ENCODE measurements at places on chromosomes 3 and 15.

GRCh38 chr3:184899953-184900595, 88.1 kb downstream of the VPS8 start:
- DNase-seq: no peak

DNA sequence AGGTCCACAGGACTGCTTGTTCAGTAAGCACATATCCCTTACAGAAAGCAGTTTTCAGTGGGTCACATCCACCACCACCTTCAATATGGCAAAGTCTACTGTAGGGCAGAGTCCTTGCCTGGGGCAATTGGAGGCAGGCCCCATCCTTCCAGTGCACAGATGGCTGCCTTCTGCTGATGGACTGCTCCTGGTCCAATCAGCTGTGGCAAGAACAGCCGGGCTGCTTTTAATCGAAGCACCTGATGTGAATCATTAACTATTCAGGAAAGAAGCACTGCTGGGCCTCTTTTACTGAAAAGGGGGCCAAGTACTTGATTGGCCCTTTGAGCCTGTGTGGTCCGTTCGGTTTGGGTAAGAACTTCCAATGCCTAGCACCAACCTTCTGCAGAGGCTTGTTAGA, 24.4 kb downstream of the LARS2 start:
- peak; percentile 25 for DNase-seq

- DNase-seq: no peak
Measured at GRCh38 chr3:108736821-108737220, 20.4 kb downstream of the RETNLB start.

DNA sequence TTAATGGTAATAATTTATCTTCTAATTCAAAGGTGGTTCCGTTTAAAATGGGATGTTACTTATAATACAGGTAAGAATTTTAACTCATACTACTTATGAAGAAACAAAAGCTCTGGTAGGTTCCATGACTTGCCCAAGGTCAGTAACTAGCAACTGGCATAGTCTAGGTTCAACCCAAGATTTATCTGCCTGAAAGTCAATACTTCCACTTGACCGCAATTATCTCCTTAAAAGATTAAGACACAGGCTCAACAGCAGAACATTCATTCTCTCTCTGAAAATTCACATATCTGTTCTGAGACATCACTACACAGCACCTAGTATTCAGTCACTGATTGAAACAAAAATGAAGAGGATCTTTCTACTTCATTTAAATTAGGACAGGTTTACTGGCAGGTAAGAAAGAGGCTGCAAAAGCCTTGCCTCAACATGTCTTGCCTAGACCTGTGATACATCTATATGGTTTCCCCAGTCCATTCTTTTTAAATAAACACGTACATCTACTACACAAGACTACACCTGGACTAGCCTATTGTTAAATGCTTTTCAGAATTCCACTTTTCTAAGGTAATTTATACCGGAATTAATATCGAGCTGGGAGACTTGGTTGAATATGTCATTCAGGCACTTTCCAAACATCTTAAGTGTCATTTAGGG, 1.2 kb downstream of the CSNK1G1 start:
- no peak for DNase-seq

- no peak for DNase-seq
Measured at GRCh38 chr3:16687221-16687620, 82.0 kb upstream of the DAZL start.

GRCh38 chr15:61888074-61888780, 172.0 kb downstream of the VPS13C start:
- DNase-seq: no peak

GRCh38 chr3:189312866-189313265, 141.1 kb downstream of the TPRG1 start:
- no peak for DNase-seq

- no peak for DNase-seq
Measured at GRCh38 chr3:172685331-172686214, 25.3 kb downstream of the NCEH1 start.

GRCh38 chr3:196868297-196868661, 559 bp downstream of the SENP5 start:
- no peak for DNase-seq

DNA sequence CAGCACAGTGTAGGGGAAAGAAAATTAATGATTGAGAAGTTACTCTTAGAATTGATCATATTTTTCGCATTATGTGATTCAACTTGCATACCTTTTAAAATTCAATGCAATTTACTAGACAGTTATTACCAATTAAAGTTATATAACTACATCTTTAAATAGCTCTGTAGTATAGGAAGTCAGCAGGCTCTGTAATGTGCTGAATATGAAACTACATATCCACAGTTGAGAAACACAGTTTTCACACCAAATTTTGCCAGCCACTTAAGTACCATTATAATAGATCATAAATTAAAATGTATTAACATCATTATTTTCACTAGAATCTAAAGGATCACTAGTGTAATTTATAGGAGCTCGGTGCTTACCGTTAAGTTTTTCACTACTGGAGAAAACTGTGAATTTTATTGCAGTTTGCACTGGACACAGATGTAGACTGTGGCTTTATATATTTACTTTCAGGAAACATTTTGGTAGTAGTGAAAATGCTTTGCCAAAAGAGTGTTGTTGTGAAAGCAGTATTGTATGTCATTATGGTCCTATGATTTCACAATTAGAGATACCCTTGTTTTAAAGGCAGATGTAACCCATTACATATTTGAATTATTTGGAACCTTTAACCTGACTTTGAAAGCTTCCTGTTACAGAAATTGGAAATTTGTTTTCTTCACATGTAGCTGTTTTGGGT, 113.6 kb downstream of the PLCL2 start:
- no peak for DNase-seq

- DNase-seq: no peak
Measured at GRCh38 chr3:115354010-115354409, 206.9 kb upstream of the ZBTB20 start.

- no peak for DNase-seq
Measured at GRCh38 chr3:169556349-169556870, 107.1 kb downstream of the MECOM start.

DNA sequence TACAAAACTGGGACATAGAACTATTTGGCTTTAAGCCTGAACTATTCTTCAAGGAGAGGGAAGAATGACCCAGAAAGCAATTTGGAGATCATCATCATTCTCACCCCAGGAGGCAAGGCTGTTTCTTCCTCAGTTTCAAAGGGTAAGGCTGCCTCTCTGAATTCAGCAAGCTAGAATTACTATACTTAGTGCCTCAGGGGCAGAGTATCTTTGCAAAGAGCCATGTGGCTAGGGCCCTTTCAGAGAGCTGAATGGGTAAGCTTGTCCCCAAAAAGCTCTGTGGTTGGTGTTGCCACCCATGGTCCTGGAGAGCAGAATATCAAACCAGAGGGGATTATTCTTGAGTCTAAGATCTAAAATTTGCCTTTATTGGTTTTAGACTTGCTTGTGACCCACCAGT, 720.3 kb upstream of the ARPP21 start:
- DNase-seq: no peak

DNA sequence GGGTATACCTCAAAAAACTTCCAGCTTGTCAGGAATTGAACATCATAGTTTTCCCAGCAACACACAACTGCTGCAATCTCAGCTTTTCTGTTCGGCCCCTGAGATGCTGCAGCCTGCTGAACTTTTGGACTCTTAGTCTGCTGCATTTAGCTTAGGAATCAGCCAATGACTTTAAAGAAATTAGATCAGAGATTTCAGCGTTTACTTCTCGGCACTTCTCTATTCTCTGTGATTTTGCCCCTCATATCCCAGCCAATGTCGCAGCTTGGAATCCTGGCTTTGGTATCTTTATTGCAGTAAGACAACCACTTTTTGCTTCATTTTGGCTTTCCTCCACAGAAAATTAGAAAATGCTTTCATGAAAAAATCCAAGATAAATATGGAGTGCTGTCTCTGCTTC, 86.3 kb upstream of the MCTP2 start:
- DNase-seq: no peak

DNA sequence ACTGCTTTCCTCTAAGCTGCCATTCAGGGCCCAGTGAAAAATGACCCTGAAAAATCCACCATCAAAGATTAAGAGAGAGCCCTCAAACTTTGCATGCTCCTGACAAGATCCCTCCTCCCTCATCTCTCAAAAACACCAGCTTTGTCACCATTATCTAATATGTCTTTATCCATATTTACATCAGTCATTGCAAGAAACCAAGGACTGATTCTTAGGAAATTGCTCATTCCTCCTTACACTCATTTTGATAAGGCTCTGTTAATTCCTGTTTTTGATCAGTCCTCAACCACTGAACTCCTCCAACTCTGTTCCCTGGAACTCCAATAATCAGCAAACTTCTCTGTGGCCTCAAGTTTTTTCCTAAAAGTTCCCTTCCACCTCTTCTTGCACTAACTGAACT, 51.8 kb downstream of the CD200 start:
- no peak for DNase-seq

DNA sequence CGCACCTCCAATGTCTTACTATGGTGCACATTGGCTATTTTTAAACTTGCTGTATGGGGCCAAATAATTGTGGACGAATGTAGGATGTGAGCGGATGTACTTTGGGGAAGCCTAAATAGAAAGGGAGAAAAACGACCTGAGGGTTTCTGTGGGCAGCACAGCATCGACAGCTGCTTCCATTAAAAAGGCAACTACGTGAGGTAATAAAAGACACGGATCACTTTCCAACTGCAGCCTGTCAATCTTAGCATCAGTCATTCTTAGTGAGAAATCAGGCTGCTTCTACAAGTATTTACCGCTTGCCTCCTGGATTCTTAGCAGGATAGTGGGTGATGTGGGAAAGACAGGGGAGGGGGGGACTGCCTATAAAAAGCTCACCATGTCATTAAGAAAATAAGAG, 186.7 kb upstream of the SLC2A2 start:
- DNase-seq: no peak

GRCh38 chr3:127663151-127663550, 9.6 kb upstream of the ABTB1 start:
- no peak for DNase-seq

- DNase-seq: no peak
Measured at GRCh38 chr15:29805043-29805707, 17.1 kb downstream of the TJP1 start.

- DNase-seq: no peak
Measured at GRCh38 chr3:21729331-21729730, 21.7 kb downstream of the ZNF385D start.

- no peak for DNase-seq
Measured at GRCh38 chr15:87038404-87038803, 958.7 kb downstream of the AGBL1 start.

DNA sequence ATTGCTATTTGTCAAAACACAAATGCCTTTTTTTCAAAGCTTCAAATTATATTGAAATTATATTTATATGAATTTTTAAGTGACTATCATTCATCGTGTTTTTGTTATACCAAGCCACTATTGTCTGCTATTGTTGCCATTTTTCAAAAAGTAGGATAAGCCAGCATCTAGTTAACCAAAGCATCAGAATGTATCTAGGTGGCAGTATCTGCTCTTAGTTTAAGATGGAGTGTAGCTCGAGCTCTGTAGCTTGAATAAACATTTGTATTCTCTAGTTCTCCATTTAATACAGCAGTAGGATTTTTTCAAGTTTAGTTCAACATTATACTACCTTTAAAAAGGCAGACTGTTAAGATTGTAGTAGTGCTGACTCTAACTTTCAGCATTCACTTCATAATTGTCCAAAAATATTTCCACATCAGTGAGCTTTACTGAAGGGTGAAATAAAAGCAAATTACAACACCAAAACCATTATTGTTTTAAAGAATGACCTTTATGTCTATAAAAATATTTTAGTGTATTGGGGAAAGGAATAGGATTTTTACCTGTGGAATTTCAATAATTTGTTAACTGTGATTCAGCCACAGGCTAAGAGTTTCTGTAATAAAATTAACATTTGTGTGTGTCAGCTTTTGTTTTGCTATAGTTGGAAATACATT, 19.6 kb upstream of the C15orf61 start:
- DNase-seq: no peak

- no peak for DNase-seq
Measured at GRCh38 chr15:78139578-78139977, 8.3 kb upstream of the CIB2 start.

GRCh38 chr3:61092870-61093269, 158.4 kb downstream of the FHIT start:
- no peak for DNase-seq

DNA sequence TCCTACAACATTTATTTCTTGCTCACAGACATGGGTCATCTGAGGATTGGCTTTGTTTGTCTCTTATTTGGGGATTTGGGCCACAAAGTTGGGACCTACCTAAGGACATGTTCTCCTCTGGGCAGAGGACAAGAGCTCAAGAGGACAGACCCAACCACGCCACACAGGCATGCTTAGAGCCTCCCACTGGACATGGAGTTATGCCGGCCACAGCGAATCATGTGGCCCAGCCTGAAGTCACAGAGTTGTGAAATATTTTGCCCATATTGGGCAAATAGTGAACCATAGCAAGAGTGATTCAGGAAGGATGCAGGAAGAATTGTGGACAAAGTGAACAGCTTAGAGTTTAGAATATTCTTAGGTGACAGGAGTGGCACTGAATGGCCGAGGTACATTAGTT, 9.9 kb downstream of the TRAK1 start:
- DNase-seq: no peak

DNA sequence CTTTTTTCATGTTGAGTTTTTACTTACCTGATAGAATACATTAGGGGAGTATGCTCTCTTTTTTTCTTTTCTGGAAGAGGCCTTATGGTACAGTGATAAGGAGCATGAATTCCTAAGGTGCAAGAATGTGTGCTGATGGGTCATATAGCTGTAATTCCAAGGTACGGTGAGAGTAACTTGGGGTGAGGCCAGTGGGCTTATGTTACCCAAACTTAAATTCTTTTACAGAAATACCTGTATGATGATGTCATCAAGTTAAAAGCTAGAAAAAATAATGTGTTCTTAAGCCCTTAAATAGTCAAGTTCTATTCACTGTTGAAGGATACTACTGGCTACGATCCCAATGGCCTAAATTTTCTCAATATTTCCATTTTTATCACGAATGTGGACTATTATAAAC, 111.2 kb downstream of the GMPS start:
- no peak for DNase-seq

DNA sequence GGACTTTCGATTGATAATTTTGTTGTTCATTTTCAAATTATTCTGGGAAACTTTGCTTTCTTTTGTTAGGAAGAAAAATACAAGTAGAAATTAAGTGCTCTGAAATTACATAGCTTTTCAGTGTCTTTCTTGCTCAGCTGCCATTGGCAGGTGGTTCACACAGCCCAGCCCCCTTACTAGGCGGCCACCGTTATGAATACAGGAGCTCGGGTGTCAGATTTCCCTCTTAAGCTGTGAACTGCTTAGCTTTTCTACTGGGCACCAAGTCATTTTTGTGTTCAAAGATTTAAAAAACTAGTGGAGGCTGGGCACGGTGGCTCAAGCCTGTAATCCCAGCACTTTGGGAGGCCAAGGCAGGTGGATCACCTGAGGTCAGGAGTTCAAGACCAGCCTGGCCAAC, 55.2 kb downstream of the HMG20A start:
- DNase-seq: no peak
